Fibroblast of mammary gland (primary cell): ENCODE measurements at places on chromosomes 3 and 15.
A peak's percentile ranks its signal among the peaks of the same experiment; 100 is the strongest.

- DNase-seq = no peak
Observed at GRCh38 chr3:147368561-147369221, 37.7 kb downstream of the ZIC4 start.

DNA sequence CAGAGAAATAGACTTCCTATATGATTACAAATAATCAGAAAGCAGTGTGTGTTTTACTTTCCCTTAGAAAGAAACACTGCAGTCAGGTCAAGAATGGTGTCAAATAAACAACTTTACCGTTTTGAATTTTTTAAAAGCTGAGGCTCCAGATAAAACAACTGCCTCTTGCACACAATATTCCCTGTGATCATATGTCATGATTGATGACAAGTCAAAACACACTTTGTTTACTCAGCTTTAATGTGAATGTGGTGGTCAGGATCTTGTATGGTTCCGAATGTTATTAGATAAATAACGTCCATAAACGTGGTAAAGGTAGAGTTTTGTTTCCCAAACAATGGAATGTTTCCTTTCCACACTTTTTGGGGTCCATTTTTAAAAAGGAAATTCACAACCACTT is 428.4 kb upstream of the MDFIC2 start:
- DNase-seq = no peak

GRCh38 chr15:61680260-61681037 is 379.8 kb downstream of the VPS13C start:
- no peak for DNase-seq

- peak; percentile 57 for DNase-seq
Observed at GRCh38 chr3:100865442-100865841, 127.8 kb downstream of the ABI3BP start.

DNA sequence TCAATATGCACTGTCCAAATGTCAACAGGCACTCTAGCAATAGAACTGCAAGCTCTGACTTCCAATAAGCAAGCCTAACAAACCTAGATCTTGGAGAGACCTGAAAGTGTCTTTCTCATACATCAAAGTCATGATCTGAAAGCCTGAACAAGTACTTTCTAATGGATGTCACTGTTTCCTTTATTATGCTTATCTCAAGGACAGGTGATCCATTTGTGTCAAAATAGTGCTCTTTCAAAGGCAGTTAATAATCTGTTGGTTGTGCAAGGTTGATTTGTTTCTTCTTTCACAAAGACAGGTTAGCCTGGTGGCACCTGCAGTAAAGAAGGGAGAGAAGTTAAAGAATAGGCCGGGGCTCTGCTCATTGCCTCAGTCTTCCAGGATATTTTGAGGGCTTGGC is 146.8 kb downstream of the EPHB1 start:
- no peak for DNase-seq

DNA sequence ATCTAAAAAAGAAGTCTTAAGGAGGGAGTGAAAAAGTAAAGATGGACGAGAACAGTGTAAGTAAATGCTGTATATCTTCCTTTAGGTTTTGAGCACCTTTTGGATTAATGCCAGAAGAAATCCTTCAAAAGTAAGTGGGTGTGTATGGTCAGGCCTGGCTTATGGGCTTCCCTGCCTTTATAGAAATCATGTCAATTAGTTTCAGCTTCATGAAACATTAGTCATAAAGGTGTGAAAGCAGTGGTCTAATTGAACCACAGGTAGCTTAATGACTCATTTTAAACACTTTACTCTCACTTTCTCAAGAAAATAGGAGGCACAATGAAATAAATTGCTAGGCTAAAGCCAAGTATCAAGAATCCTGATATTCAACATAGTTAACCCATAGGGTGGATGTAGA is 467.4 kb upstream of the DPPA4 start:
- no peak for DNase-seq

- DNase-seq = peak; percentile 18
Observed at GRCh38 chr3:69231929-69232440, 109.6 kb upstream of the LMOD3 start.

GRCh38 chr3:152945556-152945955 is 110.6 kb downstream of the P2RY1 start:
- DNase-seq = no peak

- DNase-seq = peak; percentile 70
Observed at GRCh38 chr3:30112902-30113484, 493.4 kb upstream of the TGFBR2 start.

GRCh38 chr3:96478496-96478895 is 335.9 kb upstream of the EPHA6 start:
- peak; percentile 29 for DNase-seq

- peak; percentile 38 for DNase-seq
Observed at GRCh38 chr3:114112696-114113095, 56.2 kb downstream of the QTRT2 start.

GRCh38 chr15:26070095-26070532 is 207.0 kb upstream of the ATP10A start:
- DNase-seq = no peak

DNA sequence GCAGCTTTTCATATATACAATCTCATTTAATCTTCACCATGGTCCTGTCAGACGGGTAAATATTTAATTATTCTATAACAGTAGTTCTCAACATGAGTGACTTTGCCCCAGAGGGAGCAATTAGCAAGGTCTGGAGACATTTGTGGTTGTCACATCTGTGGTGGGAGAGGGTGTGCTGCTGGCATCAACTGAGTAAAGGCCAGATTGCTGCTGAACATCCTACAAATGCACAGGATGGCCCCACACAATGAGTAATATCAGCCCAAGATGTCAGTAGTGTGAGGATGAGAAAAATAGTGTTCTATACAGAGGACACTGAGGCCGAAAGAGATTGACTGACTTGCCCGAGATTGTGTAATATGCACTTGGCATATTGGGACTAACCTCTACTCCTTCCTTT is 156.0 kb downstream of the AGBL1 start:
- no peak for DNase-seq

GRCh38 chr15:81309647-81310450 is 14.1 kb downstream of the STARD5 start:
- no peak for DNase-seq

GRCh38 chr15:73174171-73174570 is 121.9 kb downstream of the NEO1 start:
- no peak for DNase-seq

DNA sequence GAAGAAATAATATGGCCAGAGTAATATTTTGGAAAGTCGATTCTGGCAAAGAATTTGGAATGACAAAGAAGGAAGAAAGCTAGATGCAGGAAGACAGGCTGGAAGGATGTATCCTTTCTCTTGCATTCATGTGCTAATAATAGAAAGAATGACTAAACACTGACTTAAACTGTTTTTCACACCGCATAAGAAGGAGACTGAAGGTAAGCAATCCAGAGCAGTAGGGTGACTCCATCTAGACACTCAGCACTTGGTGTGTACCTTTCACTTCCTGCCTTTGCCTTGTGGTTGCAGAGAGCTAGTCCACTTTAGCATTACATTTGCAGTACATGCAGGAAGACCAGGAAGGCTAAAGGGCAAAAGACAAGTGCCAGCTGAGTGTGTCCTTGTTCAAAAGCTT is 234.6 kb downstream of the RBMS3 start:
- DNase-seq = peak; percentile 69

DNA sequence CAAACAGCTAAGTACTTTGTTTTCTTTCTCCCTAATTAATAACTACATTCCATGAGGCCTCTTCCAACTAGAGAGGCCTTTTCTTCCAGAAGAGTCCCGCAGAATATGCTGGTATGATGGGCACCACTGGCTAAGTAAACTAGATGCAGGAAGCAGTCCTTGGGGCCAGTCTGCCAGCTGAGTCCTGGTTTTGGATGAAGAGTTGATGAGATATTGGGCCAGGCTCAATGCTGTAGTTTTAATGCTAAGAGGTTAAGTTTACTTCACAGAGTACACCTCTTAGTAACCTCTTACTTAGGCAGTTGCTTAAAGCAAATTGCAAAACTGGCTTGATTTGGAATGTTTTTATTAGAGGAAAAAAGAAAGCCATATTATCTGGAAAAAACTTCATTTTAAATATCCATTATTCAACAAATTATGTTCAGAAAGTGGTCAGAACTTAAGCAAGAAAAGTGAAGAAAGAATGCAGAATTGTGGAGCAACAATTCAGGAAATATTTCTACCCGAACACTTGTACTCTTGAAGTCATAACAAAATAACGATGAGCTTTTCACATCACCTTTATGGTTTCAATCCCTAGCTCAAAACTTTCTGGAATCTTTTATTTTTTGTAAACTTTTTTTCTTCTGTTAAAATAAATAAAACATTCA is 178.4 kb upstream of the CDIN1 start:
- DNase-seq = no peak

- peak; percentile 73 for DNase-seq
Observed at GRCh38 chr3:69088063-69088462, 3.3 kb downstream of the ARL6IP5 start.

- DNase-seq = no peak
Observed at GRCh38 chr3:18752273-18752934, 327.3 kb upstream of the SATB1 start.

GRCh38 chr15:56667517-56667916 is 65.8 kb downstream of the ZNF280D start:
- no peak for DNase-seq

DNA sequence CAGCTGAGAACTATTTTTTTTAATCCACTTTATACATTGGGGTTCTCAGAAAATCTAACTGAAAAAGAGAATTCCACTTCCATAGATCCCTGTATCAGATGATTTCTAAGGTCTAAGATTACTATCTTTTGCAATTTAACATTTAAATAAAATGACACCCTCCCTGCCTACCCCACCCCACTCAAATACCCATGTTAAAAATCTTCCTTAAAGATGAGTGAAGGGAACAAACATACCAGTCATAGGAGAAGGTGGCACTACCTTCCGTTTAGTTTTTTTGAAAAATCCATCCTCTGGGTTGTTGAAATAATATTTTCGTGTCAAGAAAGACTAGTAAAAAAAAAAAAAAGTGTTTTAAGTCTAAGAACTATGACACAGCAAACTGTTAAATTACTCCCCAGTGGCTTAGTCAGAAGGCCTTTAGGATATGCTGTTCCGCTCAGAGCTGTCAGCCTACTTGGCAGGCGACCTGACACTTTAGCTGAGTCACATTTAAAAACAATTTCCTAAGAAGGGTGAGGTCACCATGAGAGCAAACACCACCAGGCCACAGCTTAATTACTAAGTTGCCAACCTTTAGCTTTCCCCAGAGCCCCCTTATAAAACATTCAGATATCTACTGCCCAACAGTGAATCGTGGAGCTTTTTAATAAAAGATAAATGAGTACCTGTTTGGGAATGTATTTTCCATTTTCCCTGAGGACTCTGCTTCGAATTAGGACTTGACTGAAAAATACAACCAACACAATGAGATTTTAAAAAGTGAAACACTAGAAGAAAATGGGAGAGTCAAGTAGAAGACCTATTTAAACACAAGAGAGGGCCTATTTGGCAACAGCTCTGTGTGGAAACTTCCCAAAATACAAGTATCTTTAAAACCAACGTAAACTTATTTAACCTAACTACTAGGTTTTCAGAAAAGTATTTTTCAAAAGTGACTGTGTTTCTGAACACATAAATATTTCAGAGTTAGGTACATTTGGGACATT is 9.6 kb downstream of the EMC3 start:
- peak; percentile 99 for DNase-seq

DNA sequence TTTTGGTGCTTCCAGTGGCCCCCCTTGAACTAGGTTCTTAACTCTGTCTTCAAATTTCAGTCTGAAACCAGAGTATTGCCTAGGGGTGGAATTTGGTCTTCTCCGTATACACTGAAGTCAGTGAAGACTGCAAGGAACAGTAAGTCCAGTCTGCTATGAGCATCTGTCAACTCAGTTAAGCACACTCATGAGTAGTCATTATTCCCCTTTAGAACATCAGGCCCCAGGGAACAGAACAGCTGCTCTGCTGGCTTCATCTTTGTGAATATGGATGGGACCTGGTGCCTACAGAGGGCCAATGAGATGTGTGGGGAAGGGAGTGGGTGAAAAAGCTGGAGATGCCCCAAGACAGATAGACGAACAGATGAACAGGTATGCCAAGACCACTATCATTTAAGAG is 85.2 kb upstream of the PRR23C start:
- DNase-seq = peak; percentile 22

DNA sequence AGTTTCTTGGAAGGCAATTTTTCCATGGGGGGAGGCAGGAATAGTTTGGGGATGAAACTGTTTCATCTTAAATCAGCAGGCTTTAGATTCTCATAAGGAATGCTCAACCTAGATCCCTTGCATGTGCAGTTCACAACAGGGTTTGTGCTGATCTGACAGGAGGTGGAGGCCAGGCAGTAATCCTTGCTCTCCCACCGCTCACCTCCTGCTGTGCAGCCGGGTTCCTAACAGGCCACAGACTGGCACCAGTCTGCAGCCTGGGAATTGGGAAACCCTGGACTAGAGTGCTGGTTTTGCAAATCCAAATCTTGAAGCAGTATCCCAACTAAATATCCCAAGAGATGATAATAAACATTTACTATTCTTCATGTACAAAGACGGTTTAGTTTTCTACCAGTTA is 256.3 kb upstream of the TMCO5A start:
- DNase-seq = no peak

- no peak for DNase-seq
Observed at GRCh38 chr15:63539998-63540397, 35.6 kb downstream of the USP3 start.

DNA sequence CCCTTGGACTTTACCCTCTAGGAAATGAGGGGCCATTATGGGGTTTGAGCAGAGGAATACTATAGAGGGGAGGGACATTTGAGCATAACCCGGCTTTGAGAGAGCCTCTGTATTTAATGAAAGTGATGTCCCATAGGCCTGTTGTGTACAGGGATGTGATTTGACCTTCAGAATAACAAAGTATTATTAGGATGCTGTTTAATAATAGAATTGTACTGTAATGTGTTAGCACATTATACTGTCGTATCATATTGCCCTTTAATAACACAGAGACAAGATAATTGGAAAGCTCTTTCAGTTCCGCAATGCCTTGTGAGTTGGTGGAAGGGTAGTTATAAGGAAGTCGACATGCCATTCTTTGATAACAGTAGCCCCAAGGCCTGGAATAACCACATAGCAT is 328.3 kb downstream of the RYR3 start:
- DNase-seq = no peak

DNA sequence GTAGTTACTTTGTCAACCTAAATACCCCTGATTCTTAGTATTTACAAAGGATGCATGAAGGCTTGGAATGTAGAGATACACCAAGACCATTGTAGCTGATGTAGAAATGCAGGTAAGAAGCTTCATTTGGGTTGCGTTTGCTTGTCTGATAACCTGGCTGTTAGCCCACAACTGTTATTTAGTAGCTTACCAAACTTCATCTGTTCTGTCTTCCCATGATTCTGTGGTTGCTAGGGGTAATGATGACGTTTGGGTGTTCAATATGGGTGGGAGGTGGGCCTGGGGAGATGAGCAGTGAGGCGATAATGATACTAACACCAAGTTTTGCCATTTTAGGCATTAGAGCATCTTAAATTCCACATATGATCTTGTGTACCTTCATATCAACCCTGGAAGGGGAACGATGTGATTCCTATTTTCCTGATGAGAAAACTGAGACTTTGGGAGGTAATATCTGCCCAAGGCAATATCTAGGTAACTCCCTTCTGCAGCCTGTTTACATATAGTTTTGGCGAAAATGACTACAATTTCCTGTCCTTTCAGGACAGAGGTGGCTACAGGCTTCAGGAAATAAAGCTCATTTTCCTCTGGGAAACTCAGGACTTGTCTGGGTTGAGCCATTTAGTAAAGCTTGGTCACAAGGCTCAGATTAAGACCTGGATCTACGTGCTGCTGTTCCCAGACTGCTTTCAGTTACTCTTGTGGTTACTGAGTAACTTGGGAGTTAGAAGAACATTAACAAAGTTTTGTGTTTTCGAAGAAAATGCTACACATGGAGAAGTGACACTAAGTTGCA is 26.8 kb downstream of the FNDC3B start:
- peak; percentile 81 for DNase-seq

- no peak for DNase-seq
Observed at GRCh38 chr3:156587760-156588069, 32.8 kb upstream of the SSR3 start.
